NCI-H2107 (cell line): ENCODE measurements at places on chromosomes 1 and 21.
A peak's percentile ranks its signal among the peaks of the same experiment; 100 is the strongest.

GRCh38 chr1:161020509-161021164 is at the start of gene F11R:
Gene F11R (minus strand): TSS chr1:161021152. CDS start chr1:161021073, 79 bp downstream.
- DNase-seq = no peak

DNA sequence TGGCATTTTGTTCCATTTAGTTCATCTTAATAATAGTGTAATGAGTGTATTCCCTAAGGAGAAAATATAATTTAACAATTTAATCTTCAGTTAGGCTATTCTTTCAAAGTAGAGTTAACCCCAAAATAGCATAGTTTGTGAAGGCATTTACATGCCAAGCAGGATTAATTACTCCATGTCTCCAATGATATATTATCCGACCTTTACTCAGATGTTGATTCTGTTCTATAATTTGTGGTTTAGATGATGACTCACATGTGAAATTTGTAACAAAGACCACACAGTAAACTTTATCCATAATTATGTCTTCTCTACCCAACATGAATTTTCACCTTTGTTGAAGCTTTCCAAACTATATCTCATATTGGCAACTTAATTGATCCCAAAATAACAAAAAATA is 2065.2 kb downstream of the MRPL39 start:
- DNase-seq = no peak

- DNase-seq = no peak
These were observed 76.7 kb upstream of the VCAM1 start for GRCh38 chr1:100642826-100643225.

GRCh38 chr1:41919764-41920397 is 1.2 kb upstream of the HIVEP3 start:
- DNase-seq = peak; percentile 88

GRCh38 chr21:36117286-36117741 is 17.6 kb upstream of the CBR3 start:
- no peak for DNase-seq

- no peak for DNase-seq
These were observed 4.2 kb downstream of the TENT5C start for GRCh38 chr1:117610036-117610435.

DNA sequence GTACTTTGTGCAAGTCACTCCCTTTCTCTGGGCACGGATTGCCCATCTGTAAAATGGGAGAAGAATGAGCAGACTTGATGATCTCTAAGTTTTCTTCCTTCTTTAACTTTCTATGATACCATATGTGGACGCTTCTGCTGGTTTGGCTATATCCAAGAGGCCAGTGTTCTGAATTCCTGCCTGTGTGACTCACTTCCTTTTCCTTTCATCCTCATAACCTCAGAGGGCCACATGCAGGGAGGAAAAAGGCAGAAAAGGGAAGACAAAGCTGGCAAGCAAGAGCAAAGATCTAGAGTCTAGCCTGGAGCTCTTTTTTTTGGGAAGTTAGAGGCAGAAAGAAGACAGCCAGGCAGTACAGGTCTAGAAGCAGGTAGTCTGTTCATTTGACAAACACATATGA is 151.2 kb downstream of the OMA1 start:
- DNase-seq = no peak

GRCh38 chr1:181849071-181849470 is 212.4 kb downstream of the ZNF648 start:
- DNase-seq = no peak

- DNase-seq = no peak
These were observed 14.5 kb downstream of the RAB4A start for GRCh38 chr1:229285440-229285839.

- DNase-seq = no peak
These were observed 299.3 kb downstream of the TBX15 start for GRCh38 chr1:118688891-118689290.

- no peak for DNase-seq
These were observed 130.9 kb downstream of the CD247 start for GRCh38 chr1:167387251-167387910.
